ENCODE measurements at places on chromosomes 13 and 19.
A peak's percentile ranks its signal among the peaks of the same experiment; 100 is the strongest.

DNA sequence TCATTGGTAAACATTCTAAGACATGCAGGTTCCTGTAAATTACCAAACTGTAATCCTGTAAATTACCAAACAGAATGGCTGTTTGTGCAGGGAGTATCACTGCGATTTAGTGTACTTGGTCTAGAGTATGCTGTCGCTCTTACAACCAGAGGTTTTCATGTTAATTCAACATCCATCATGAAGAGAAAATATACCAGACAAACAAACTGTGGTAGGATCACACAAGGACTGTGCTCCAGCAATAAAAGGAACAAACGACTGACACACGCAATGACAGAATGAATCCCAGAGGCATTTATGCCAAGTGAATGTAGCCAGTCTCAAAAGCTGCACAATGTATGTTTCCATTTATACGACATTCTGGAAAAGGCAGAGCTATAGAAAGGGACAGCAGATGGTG lies 31.2 kb downstream of the RFX2 start:
- no peak for DNase-seq

- no peak for DNase-seq
Observed at GRCh38 chr13:31945202-31945961, 86.2 kb upstream of the FRY start.

DNA sequence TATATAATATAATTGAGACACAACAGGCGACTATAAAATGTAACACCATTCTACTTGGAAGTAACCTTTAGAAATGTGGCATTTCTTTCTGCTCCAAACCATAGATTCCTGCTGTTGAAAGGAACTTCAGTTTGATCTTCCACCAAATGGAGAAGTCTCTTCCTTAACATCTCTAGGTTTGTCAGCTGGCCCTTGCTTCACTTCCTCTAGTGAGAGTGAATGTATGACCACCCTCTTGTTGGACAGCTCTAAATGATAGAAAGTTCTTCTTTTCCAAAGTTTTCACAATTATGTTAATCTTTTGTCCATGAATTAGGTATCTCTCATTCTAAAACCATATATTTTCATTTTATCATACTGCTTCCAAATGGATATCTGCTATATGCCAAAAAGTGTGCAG lies 13.8 kb upstream of the COG6 start:
- DNase-seq = no peak

DNA sequence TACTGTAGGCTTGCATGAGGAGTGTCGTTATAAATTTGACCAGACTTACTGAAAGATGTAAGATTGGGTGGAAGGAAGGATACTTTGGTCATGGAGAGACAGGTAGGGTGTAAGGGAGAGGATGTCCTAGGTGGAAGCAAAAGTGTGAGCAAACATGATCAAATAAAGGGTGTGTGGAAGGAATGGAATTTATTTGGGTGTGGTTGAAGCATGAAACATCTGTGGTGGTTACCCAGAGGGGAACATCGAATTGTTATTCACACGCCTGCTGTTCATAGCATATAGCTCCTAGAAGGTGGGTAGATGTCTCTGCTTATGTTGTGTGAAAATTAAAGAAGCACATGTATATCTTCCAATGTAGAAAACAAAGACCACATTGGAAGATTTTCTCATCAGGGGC lies 157.7 kb downstream of the ATP8A2 start:
- no peak for DNase-seq

GRCh38 chr13:53137779-53138178 lies 109.2 kb downstream of the OLFM4 start:
- DNase-seq = no peak

GRCh38 chr13:39148513-39148961 lies 110.3 kb downstream of the NHLRC3 start:
- DNase-seq = no peak

- DNase-seq = no peak
Observed at GRCh38 chr13:114234266-114234644, 442 bp upstream of the CDC16 start.

DNA sequence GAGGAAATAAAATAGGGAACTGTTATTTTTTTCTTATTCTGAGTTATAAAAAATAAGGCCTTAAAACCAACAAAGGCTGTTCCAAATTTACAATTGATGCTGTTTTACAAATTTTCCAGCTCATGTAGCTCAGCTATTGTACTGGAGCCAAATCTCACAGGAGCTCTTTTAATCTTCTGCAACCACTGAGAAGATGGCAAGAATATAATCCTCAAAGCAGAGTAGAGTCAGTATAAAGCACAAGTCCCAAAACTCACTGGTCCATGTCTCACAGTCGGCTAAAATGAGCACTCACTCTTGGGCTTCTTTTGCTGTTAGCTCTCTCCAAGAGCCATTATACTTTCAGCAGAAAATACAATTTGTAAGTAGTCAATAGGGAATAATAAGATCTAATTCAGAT lies 1074.4 kb upstream of the PRR20A start:
- DNase-seq = no peak

- DNase-seq = no peak
Observed at GRCh38 chr13:66655847-66656454, 574.2 kb downstream of the PCDH9 start.

- no peak for DNase-seq
Observed at GRCh38 chr13:23806874-23807526, 82.2 kb downstream of the MIPEP start.

GRCh38 chr19:3225677-3226093 lies 1.2 kb downstream of the CELF5 start:
- DNase-seq = no peak

GRCh38 chr19:19269952-19270694 lies 3.0 kb downstream of the TM6SF2 start:
- no peak for DNase-seq

DNA sequence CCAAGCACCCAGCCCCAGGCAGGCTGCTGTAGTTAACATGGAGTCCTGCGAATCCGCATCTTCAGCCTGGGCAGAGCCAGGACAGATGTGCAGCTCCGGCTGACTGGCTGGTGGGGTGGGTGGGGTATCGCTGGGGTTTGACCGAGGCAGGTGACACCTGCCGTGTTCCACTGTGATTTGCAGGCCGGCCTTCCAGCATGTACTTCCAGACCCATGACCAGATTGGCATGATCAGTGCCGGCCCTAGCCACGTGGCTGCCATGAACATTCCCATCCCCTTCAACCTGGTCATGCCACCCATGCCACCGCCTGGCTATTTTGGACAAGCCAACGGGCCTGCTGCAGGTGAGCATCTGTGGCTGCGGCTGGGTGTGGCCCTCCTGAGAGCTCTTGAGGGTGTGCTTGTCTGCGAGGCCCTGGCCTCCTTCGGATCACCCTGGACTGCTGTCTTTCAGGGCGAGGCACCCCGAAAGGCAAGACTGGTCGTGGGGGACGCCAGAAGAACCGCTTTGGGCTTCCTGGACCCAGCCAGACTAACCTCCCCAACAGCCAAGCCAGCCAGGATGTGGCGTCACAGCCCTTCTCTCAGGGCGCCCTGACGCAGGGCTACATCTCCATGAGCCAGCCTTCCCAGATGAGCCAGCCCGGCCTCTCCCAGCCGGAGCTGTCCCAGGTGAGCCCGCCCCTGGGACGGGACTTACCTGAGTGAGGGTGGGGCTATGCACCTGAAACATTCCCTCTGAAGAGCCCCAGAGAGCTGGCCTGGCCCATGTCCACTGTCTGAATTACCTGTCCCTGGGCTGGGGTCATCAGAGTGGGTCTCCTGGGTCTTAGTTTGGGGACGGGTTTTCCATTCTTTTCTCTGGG lies 30.6 kb downstream of the CERS1 start:
- DNase-seq = no peak

GRCh38 chr13:24680921-24681604 lies 855 bp downstream of the ATP12A start:
- DNase-seq = no peak

DNA sequence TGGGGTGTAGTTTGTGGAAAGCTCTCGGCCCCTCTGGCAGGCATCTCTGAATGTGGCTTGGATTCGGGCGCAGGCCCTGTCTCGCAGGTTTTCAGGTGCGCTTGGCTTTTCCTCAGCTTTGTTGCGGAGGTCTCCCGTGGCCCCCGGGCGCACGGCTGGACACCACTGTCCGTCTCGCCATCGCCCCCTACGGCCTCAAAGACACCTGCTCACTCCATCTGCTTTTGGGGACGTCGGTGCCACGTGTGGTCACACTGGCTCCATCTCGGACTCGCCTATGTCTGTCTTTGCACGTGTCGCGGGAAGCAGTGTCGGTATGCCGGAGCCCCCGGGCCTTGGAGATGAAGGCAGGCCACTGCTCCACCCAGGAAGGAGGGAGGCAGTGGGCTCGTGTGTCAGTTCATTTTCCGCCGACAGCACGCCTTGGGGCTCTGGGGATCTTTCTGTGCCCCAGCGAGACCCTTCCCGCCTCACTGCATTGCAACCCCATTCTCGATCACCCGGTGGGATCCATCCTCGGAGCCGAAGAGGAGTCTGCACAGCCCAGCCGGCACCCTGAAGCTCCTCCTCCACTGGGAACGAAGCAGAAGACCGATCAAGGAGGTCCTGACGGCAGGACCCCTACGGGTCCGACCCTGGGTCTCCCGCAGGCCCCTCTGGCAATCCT lies 42.1 kb downstream of the ZNF146 start:
- DNase-seq = no peak

- DNase-seq = no peak
Observed at GRCh38 chr13:113408562-113408961, 44.6 kb upstream of the GRTP1 start.

GRCh38 chr13:110825516-110825915 lies 89.4 kb downstream of the ANKRD10 start:
- DNase-seq = no peak

GRCh38 chr19:13984875-13985741 lies 21.0 kb downstream of the RFX1 start:
- no peak for DNase-seq

DNA sequence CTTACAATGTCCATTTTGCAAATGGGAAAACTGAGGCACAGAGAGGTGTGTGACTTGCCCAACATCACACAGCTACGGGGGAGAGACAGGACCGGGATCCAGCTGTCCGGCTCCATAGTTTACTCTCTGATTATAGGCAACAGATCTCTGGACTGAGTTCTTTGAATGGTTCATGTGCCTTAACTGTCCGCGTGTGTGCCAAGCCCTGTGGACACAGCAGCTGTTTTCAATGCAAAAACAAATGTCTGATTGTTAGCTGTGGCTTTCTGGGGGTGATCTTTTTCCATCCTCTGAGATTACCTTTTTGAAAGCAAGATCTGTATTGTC lies 94.1 kb downstream of the KL start:
- DNase-seq = no peak

- peak; percentile 78 for DNase-seq
Observed at GRCh38 chr19:16247353-16248182, 49.9 kb downstream of the AP1M1 start.

GRCh38 chr13:71722206-71722605 lies 144.8 kb downstream of the DACH1 start:
- no peak for DNase-seq

DNA sequence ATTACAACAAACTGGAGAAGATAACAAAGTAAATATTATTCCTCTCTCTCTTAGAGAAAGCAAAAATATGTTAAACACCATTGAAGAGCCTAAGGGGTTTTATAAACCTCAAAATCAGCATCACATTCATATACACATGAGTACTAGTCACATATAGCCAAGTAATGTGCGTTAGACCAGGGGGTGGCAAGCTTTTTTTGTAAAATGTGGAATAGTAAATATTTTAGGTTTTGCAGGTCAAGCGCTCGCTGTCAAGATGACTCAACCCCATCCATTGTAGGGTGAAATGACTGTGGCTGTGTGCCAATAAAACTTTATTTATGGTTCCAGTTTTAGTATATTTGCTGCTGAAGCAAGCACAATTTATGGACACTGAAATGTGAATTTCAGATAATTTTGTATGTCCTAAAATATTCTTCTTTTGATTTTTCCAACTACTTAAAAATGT lies 21.7 kb downstream of the RFX2 start:
- DNase-seq = no peak

GRCh38 chr13:95222733-95223018 lies 78.6 kb downstream of the ABCC4 start:
- DNase-seq = no peak

- no peak for DNase-seq
Observed at GRCh38 chr13:23473221-23473620, 39.7 kb upstream of the SACS start.

DNA sequence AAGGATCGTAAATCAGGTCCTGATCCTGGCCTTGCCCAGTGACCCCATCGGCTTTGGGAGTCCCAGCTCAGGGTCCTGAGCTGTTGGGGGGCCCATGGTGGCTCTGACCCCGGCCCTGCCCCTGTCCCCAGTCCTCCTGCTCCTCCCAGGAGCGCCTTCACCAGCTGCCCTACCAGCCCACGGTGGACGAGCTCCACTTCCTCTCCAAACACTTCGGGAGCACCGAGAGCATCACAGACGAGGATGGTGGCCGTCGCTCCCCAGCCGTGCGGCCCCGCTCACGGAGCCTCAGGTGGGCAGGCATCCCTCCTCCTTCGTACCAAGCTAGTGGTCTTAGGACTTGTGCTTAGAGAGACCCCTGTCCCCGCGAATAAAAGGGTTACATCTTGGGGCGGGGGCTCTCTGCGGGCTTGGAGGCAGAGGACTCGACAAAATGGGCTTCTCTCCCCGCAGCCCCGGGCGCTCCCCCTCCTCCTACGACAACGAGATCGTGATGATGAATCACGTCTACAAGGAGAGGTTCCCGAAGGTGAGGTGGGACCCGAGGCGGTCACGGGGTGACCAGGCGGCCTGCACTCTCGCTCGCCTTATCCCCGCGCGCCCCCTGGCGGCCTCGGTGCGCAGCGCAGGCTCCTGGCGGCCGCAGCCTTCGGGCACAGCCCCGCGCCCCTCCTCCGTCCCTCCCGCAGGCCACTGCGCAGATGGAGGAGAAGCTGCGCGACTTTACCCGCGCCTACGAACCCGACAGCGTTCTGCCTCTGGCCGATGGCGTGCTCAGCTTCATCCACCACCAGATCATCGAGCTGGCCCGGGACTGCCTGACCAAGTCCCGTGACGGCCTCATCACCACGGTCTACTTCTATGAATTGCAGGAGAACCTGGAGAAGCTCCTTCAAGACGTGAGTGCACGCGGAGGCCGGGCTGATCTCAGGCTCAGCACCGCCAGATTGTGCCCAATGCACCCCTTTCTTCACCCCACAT lies 9.1 kb downstream of the MAST1 start:
- peak; percentile 77 for DNase-seq

GRCh38 chr13:98173431-98174152 lies 3.5 kb downstream of the RNF113B start:
- DNase-seq = no peak

GRCh38 chr13:97223711-97224541 lies 1.8 kb downstream of the MBNL2 start:
- DNase-seq = no peak

GRCh38 chr19:18157465-18158063 lies 4.6 kb downstream of the PIK3R2 start:
- no peak for DNase-seq

DNA sequence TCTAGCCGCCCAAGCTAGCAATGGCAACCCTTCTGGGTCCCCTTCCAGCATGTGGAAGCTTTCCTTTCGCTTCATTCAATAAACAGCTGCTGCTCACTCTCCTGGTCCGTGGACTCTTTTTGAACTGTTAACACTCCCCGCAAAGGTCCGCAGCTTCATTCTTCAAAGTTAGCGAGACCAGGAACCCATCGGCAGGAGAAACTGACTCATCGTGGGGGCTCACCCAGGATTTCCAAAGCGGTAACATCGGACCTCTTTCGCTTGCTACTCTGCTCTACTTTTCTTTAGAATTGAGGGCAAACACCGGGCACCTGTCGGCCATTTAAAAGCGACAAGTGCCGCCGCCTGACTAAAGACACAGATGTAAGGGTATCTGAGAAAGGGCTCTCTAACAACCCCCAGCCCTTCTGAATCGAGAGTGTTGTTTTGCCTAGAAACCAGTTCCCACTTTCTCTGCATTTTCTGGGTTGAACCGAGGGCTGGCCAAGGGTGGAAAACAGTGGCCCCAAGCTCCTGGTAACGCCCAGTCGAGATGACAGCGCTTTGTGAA lies 5.8 kb downstream of the UBA52 start:
- no peak for DNase-seq

Data from stimulated activated CD4-positive, alpha-beta T cell treated with anti-CD3 and anti-CD28 coated beads, Interleukin-15, amount 100 ng/mL, for 48 hours (primary cell).